ENCODE measurements at places on chromosomes 4 and X. TPM values are rescaled to one million over a fixed set of nuclear protein-coding genes. Genes with fewer than 3 reads are reported as not detected.

Gene AR
- 0.06 TPM for total RNA-seq

Gene FHDC1
- 0.12 TPM for total RNA-seq

Gene COX18
- 13.2 TPM for total RNA-seq

Gene PALLD
- 1.5 TPM for total RNA-seq

Gene MAPK10
- not detected for total RNA-seq

Gene CYP2U1
- 3.7 TPM for total RNA-seq

Gene CCDC120
- 6.9 TPM for total RNA-seq

Gene SYTL5
- not detected for total RNA-seq

Gene PAGE5
- total RNA-seq = 0.47 TPM

Gene MAGEA8
- total RNA-seq = not detected

Gene ARHGEF6
- 126 TPM for total RNA-seq

Gene KLF3
- total RNA-seq = 3.5 TPM

Gene KLB
- total RNA-seq = not detected

Gene MID1
- total RNA-seq = 0.33 TPM

Gene SMARCA1
- not detected for total RNA-seq

Gene PHEX
- 7.7 TPM for total RNA-seq

Gene ABHD18
- total RNA-seq = 21.0 TPM

Gene TBX22
- not detected for total RNA-seq

Gene ERVMER34-1
- not detected for total RNA-seq

Gene CXCL1
- total RNA-seq = not detected

Gene IGFBP7
- total RNA-seq = 0.35 TPM

Gene CCNA2
- total RNA-seq = 125 TPM

Gene USP17L19
- not detected for total RNA-seq

Gene AP1AR
- total RNA-seq = 17.8 TPM

Gene PARM1
- not detected for total RNA-seq

Gene FGFBP2
- 9.0 TPM for total RNA-seq

Gene PGRMC2
- total RNA-seq = 35.3 TPM

Gene CXCL6
- not detected for total RNA-seq

Gene FDCSP
- not detected for total RNA-seq

Gene SATL1
- 0.09 TPM for total RNA-seq

Gene UGT2B11
- not detected for total RNA-seq

Gene TRIM61
- total RNA-seq = 2.2 TPM

Gene GLUD2
- 0.80 TPM for total RNA-seq

Gene LONRF3
- 0.40 TPM for total RNA-seq

Gene CXCL5
- total RNA-seq = not detected

Gene ADAM29
- total RNA-seq = not detected

Gene UGT2B15
- total RNA-seq = not detected

Data from activated CD8-positive, alpha-beta memory T cell treated with anti-CD3 and anti-CD28 coated beads, Interleukin-2, amount 10 ng/mL, durations not matched to agents 7 days and 5 days (primary cell).